Sigmoid colon (tissue), 7 donors: ENCODE measurements at places on chromosomes 16 and 17.

DNA sequence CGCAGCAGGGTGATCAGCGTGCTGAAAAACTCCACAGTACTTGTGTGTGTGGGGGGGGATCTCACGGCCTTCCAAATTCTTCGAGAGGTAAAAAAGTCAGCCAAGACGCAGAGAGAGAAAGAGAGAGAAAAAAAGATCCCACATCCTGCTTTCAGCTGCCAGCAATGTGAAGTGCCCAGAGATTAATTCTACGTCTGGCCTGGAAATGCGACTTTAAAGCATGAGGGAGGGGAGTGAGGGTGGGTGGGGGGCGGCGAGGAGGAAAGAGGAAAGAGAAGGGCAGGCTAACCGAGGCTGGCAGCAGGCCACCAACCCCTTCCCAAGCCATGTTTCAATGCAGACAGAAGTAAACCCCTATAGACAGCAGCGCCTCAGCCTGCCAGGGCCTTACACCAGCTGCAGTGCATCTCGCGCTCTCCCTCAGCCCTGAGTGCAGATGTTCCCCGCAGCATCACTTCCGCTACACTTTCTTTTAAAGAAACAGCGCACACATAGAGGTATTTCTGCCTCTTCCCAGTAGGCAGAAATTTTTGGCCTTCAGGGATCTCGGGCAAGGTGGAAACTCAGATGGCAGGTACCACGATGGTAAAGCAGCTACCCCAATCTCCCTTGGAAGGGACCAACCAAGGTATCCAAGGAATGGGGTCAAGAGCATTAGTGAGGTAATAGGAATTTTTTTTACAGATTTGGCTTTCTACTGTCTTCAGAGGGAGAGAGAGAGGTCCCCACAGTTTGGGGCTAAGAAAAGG, 87.8 kb downstream of the SMG6 start:
- H3K4me1 ChIP-seq: peaks cover 56% of the 10 kb centered on the region
- no peak overlapping the region for H3K4me3 ChIP-seq
- peak; percentile 89 for DNase-seq
- peak overlapping the region; percentile 87 for H3K27ac ChIP-seq

DNA sequence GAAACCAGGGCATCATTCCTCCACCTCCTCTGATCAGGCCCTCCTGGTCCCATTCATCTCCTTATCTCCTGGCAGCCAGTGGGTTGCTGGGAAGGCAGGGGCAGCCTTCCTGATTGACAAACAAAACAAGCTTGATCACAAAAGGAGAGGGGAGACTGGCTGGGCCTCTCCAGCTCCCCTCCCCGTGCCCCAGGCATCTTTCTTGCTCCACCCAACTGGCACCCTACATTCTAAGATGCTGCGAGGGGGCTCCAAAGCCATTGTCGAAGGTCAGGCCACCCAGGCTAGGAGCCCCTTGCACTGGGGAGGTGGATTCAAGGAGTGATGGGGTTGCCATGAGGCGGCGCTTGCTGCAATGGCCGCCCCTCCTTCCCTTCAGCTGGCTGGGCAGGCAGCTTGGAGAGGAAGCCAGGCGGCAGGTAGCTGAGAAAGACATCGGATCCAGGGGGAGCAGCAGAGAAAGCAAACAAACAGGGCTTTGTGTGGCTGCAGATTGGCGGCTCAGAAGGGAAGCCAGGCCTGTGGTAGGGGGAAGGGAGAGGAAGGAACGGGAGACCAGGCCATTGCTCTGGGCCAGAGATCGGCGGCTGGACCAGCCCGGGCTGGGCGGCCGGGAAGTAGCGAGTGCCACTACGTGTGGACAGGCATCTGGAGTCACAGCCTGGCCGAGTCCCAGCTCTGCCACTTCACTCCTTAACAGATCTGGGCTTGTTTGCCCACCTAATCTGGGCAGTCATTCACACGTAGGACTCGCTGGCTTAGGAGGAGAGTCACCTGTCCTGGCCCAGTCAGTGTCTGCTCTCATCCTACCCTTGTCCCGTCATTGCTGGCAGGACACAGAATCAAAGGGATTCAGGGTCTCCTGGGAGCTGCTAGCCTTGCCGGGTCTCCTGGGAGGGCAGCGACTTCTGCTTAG, 12.3 kb downstream of the RAI1 start:
- peak overlapping the region; percentile 95 for H3K27ac ChIP-seq
- H3K4me3 ChIP-seq: peak overlapping the region; percentile 65
- peaks cover 68% of the 10 kb centered on the region for H3K4me1 ChIP-seq
- H3K36me3 ChIP-seq: no peaks in the 10 kb centered on the region
- H3K27me3 ChIP-seq: no peaks in the 10 kb centered on the region
- DNase-seq: no peak

- H3K4me3 ChIP-seq: no peak overlapping the region
- no peak overlapping the region for H3K27ac ChIP-seq
- no peak for DNase-seq
Observed at GRCh38 chr17:69117855-69118784, 23.6 kb downstream of the ABCA6 start.

- peak; percentile 70 for DNase-seq
- H3K36me3 ChIP-seq: peaks cover 58% of the 10 kb centered on the region
- H3K27ac ChIP-seq: no peak within 1 kb of the TSS
- H3K27me3 ChIP-seq: peaks cover 53% of the 10 kb centered on the region
- peaks cover 26% of the 10 kb centered on the region for H3K4me1 ChIP-seq
- H3K4me3 ChIP-seq: peak within 1 kb of the TSS; percentile 9
Observed at GRCh38 chr16:2236337-2237101, at the start of gene DNASE1L2. Gene DNASE1L2, plus strand, starts transcription at chr16:2236444. Its CDS starts 373 bp downstream, at chr16:2236817.

- no peaks in the 10 kb centered on the region for H3K36me3 ChIP-seq
- no peak for DNase-seq
- H3K27me3 ChIP-seq: no peaks in the 10 kb centered on the region
- no peaks in the 10 kb centered on the region for H3K4me1 ChIP-seq
- no peak overlapping the region for H3K27ac ChIP-seq
Observed at GRCh38 chr17:17440010-17440843, 36.6 kb upstream of the MED9 start.

- H3K4me3 ChIP-seq: no peak overlapping the region
- peaks cover 25% of the 10 kb centered on the region for H3K4me1 ChIP-seq
- H3K36me3 ChIP-seq: no peaks in the 10 kb centered on the region
- peak overlapping the region; percentile 39 for H3K27ac ChIP-seq
Observed at GRCh38 chr17:66715076-66715675, 119.7 kb upstream of the CACNG5 start.

DNA sequence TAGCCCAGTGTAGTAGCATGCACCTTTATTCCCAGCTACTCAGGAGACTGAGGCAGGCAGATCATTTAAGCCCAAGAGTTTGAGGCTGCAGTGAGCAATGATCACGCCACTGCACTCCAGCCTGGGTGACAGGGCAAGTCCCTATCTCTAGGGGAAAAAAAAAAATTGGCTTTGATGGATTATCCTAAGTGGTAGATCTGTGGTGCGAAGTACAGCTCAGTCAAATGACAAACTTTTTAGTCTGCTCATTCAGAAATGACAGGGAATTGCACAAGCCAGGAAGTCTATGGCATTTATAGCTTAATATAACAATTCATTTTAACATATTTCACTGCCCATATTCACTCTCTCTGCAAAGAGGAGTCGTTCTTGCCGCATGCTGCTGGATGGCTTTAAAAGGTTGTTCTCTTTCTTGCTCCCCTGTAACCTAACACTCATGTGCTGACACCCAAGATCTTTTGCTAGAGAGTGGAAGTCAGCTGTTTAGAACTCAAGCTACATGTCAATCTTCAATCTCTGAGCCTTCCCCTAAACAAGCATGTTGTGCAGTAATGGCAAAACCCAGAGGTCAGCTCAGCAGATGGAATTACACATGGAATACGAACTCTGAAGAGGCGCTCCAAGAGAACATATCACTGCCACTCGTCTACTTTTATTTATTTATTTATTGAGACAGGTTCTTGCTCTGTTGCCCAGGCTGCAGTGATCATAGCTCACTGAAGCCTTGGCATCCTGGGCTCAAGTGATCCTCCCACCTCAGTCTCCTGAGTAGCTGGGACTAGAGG, 32.8 kb downstream of the RNF157 start:
- no peaks in the 10 kb centered on the region for H3K4me1 ChIP-seq
- DNase-seq: no peak
- H3K27me3 ChIP-seq: no peaks in the 10 kb centered on the region
- H3K4me3 ChIP-seq: no peak overlapping the region
- H3K27ac ChIP-seq: no peak overlapping the region

DNA sequence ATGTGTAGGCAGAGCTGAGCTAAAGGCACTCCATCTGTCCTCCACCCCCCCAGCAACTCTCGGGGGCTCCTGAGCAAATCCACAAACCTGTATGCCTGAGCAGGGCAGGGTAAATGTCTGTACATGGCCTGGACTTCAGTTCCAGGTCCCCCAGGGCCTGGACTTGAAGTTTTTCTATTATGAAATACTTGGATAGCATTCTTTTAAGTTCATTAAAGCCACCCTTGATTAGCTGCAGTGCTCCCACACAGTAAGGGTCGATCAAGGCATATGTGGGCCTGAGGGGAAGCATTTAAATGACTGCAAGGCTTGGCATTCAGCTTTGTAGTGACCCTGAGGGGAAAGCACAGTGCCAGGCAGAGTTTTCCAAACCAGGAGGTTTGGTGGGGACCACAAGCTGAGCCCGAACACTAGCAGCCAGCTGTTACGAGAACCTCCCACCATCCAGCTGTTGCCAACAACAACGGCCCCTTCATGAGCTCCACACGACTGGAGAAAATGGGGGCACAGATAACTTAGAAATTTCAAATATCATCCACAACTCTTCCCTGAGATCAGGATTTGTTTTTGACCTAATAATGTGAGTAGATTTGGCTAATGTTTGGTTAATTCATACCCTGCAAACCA, 6.7 kb downstream of the FAM117A start:
- H3K4me3 ChIP-seq: no peak overlapping the region
- no peaks in the 10 kb centered on the region for H3K27me3 ChIP-seq
- H3K4me1 ChIP-seq: peaks cover 55% of the 10 kb centered on the region
- no peak for DNase-seq
- peak overlapping the region; percentile 6 for H3K27ac ChIP-seq

- H3K36me3 ChIP-seq: peaks cover 74% of the 10 kb centered on the region
- no peak overlapping the region for H3K4me3 ChIP-seq
- H3K27ac ChIP-seq: peak overlapping the region; percentile 82
- DNase-seq: no peak
- H3K4me1 ChIP-seq: peaks cover 46% of the 10 kb centered on the region
- H3K27me3 ChIP-seq: no peaks in the 10 kb centered on the region
Observed at GRCh38 chr16:81696961-81697615, 82.0 kb upstream of the PLCG2 start.

DNA sequence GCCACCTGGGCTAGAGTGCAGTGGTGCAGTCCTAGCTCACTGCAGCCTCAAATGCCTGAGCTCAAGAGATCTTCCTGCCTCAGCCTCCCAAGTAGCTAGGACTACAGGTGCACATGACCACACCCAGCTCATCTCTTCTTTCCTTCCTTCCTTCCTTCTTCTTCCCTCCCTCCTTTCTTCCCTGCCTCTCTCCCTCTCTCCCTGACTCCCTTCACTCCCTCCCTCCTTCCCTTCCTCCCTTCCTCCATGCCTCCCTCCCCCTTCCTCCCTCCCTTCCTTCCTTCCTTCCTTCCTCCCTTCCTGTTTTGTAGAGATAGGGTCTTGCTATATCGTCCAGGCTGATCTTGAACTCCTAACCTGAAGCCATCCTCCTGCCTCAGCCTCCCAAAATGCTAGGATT, 23.5 kb upstream of the USP36 start:
- no peak for DNase-seq
- H3K27ac ChIP-seq: peak overlapping the region; percentile 14
- peaks cover 41% of the 10 kb centered on the region for H3K36me3 ChIP-seq
- H3K4me1 ChIP-seq: peaks cover 32% of the 10 kb centered on the region
